ENCODE measurements at places on chromosomes 13 and 19. TPM values are rescaled to one million over a fixed set of nuclear protein-coding genes. Genes with fewer than 3 reads are reported as not detected.

DNA sequence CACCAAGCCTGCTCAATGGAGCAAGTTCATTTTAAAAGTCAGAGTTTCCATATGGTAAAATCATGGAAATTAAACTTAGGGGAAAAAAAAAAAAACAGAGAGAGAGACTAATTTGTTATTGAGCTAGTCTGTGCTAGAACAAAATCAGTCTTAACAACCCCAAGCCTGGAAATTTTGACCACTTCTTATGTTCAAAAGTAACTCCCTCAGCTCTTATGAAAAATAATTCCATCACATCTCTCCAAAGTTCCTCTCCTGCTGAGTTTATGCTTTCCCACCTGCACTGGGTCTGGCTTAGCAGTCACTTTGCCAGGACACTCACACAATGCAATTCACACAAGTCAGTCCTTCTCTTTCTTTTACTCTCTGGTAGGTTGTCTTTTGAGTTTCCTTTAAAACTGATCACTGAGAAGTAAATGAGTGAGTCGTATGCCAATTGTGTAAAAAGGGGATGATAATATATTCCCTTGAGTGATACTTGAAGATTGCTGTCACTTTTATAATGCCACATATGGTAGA, 92.6 kb downstream of the ENOX1 start:
- H3K4me3 ChIP-seq, result no peak overlapping the region
- H3K27me3 ChIP-seq, result no peaks in the 10 kb centered on the region
- H3K27ac ChIP-seq, result no peak overlapping the region
- H3K4me1 ChIP-seq, result no peaks in the 10 kb centered on the region
- no peaks in the 10 kb centered on the region for H3K36me3 ChIP-seq

DNA sequence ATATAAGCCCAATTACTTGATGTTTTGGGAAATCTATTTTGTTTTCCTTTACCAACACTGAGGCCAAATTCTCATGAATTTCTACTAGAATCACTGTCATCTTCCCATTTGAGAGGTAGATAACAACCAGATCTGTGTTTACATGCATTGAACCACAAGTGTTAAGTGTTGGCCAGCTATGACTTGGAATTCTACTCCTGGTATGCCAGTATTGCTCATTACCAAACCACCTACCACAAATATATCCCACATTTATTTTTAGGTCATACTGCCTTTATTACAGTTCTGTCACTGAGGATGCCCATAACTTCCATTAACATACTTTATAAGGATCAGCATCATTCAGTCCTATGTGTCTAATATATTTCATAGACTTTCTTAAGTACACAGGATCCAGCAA, 328.9 kb downstream of the DIAPH3 start:
- no peak overlapping the region for H3K27ac ChIP-seq
- no peaks in the 10 kb centered on the region for H3K27me3 ChIP-seq
- H3K36me3 ChIP-seq, result no peaks in the 10 kb centered on the region
- no peak for DNase-seq
- H3K4me1 ChIP-seq, result no peaks in the 10 kb centered on the region
- no peak overlapping the region for H3K4me3 ChIP-seq

- peak overlapping the region; percentile 67 for H3K27ac ChIP-seq
- DNase-seq, result peak; percentile 32
- peak overlapping the region; percentile 82 for H3K4me3 ChIP-seq
- H3K4me1 ChIP-seq, result peaks cover 31% of the 10 kb centered on the region
- no peaks in the 10 kb centered on the region for H3K27me3 ChIP-seq
These were observed 903 bp downstream of the LATS2 start for GRCh38 chr13:21060338-21061028.

GRCh38 chr13:101289764-101290163, 126.5 kb downstream of the NALCN start:
- DNase-seq, result peak; percentile 64
- H3K36me3 ChIP-seq, result no peaks in the 10 kb centered on the region
- no peaks in the 10 kb centered on the region for H3K27me3 ChIP-seq

GRCh38 chr13:21435687-21436151, 23.4 kb downstream of the ZDHHC20 start:
- peaks cover 12% of the 10 kb centered on the region for H3K4me1 ChIP-seq
- no peak for DNase-seq
- H3K27ac ChIP-seq, result no peak overlapping the region
- no peak overlapping the region for H3K4me3 ChIP-seq
- H3K27me3 ChIP-seq, result no peaks in the 10 kb centered on the region

GRCh38 chr13:51223560-51224270, 1.5 kb downstream of the FAM124A start:
- peaks cover 47% of the 10 kb centered on the region for H3K27me3 ChIP-seq
- DNase-seq, result no peak
- peak overlapping the region; percentile 92 for H3K4me3 ChIP-seq
- H3K36me3 ChIP-seq, result peaks cover 3% of the 10 kb centered on the region

DNA sequence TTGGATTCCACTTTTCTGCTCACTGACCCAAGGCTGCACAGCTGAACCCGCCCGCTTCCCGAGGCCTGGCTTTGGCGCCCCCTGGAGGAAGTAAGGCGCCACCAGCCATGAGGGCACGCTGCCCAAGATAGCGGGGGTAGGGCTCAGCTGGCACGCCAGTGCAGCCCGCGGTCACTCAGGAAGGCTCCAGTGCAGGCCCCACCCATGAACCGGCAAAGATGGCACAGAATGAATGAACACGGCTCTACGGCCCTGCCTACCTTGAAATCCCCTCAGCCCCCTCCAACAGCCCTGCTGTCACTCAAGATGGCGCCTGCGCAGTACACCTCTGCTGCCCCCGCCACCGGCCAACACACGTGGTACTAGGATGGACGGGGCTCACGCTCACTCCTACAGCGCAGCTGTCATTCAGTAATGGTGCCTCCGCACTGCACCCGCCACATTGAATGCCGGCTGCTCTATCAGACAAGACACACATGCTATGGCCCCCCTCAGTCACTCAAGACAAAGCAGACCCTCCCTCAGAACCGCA, 3.0 kb downstream of the PEG3 start:
- H3K4me1 ChIP-seq, result no peaks in the 10 kb centered on the region
- no peak for DNase-seq
- H3K36me3 ChIP-seq, result peaks cover 17% of the 10 kb centered on the region
- H3K27ac ChIP-seq, result no peak overlapping the region

DNA sequence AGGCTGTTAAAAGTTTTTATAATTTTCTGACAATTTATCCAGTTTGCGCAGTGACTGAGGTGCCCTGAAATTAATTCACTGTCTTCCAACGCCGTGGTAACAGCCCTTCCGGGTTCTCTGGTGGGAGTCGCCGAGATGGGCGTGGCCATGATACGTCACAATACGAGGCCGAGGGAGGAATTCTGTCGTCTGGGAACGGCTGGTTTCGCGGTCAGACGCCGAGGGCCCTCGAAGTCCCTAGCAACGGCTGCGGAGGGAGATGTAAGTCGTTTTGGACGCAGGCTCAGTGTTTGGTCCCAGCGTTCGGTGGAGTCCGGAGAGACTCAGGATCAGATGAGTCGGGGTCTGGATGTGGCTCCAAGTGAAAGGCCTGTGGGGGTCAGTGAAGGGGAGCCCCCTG, 21.7 kb downstream of the ZNF613 start:
- no peak for DNase-seq
- H3K27me3 ChIP-seq, result no peaks in the 10 kb centered on the region
- no peak overlapping the region for H3K4me3 ChIP-seq
- H3K36me3 ChIP-seq, result peaks cover 63% of the 10 kb centered on the region

DNA sequence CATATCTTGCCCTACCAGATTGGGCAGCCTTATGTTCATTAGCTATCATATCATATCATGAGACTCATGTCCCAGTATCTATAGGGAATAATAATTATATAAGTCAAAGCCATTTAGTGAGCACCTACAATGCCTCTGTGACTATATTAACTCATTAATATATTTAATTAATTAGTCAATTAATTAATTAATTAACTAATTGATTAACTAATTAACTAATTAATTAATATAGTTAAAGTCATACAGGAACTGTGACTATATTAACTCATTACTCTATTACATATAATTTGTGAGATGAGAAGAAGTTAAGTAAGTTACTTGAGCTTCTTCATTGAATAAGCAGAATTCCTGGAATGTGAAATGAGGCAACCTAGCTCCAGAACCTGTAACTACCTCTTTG, 588.3 kb upstream of the SLITRK1 start:
- H3K4me3 ChIP-seq, result no peak overlapping the region
- peaks cover 6% of the 10 kb centered on the region for H3K36me3 ChIP-seq
- H3K27ac ChIP-seq, result no peak overlapping the region
- no peaks in the 10 kb centered on the region for H3K4me1 ChIP-seq
- H3K27me3 ChIP-seq, result no peaks in the 10 kb centered on the region
- DNase-seq, result no peak

DNA sequence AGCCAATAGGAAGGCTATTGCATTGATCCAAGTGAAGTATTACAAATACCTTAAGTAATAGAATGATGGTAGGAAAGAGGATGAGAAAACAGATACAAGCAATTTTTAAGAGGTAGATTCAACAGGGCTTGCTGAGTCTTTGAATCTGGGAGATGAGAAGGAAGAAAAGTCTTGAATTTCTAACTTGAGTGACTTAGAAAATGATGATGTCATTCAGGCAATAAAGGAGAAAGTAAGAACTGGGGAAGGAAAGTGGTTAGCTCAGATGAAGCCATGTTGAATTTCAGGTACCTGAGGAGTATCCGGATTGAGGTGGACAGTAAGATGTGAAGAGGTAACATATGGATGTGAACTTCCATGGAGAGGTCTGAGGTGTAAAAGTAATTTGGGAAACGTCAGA, 15.5 kb upstream of the FRY start:
- H3K4me1 ChIP-seq, result no peaks in the 10 kb centered on the region
- H3K27me3 ChIP-seq, result no peaks in the 10 kb centered on the region
- no peak overlapping the region for H3K27ac ChIP-seq
- no peak overlapping the region for H3K4me3 ChIP-seq
- no peaks in the 10 kb centered on the region for H3K36me3 ChIP-seq

GRCh38 chr13:42549552-42549936, 24.4 kb upstream of the TNFSF11 start:
- no peaks in the 10 kb centered on the region for H3K27me3 ChIP-seq
- peaks cover 4% of the 10 kb centered on the region for H3K4me1 ChIP-seq
- H3K4me3 ChIP-seq, result no peak overlapping the region

- no peak overlapping the region for H3K27ac ChIP-seq
- DNase-seq, result no peak
- H3K27me3 ChIP-seq, result no peaks in the 10 kb centered on the region
- H3K4me1 ChIP-seq, result no peaks in the 10 kb centered on the region
- H3K36me3 ChIP-seq, result no peaks in the 10 kb centered on the region
- no peak overlapping the region for H3K4me3 ChIP-seq
These were observed 1874.1 kb upstream of the PRR20A start for GRCh38 chr13:55266644-55267043.

GRCh38 chr13:27789153-27789494, 3.2 kb upstream of the GSX1 start:
- peak overlapping the region; percentile 67 for H3K4me3 ChIP-seq
- H3K27ac ChIP-seq, result no peak overlapping the region
- peaks cover 92% of the 10 kb centered on the region for H3K27me3 ChIP-seq
- peaks cover 33% of the 10 kb centered on the region for H3K4me1 ChIP-seq
- H3K36me3 ChIP-seq, result no peaks in the 10 kb centered on the region
- DNase-seq, result no peak

- H3K27ac ChIP-seq, result no peak overlapping the region
- no peaks in the 10 kb centered on the region for H3K27me3 ChIP-seq
- H3K4me1 ChIP-seq, result no peaks in the 10 kb centered on the region
- no peak for DNase-seq
- no peak overlapping the region for H3K4me3 ChIP-seq
- no peaks in the 10 kb centered on the region for H3K36me3 ChIP-seq
These were observed 1960.8 kb downstream of the OLFM4 start for GRCh38 chr13:54989418-54989817.

GRCh38 chr19:2727640-2727944, 6.4 kb upstream of the DIRAS1 start:
- no peak overlapping the region for H3K4me3 ChIP-seq
- H3K27ac ChIP-seq, result no peak overlapping the region
- H3K36me3 ChIP-seq, result no peaks in the 10 kb centered on the region

DNA sequence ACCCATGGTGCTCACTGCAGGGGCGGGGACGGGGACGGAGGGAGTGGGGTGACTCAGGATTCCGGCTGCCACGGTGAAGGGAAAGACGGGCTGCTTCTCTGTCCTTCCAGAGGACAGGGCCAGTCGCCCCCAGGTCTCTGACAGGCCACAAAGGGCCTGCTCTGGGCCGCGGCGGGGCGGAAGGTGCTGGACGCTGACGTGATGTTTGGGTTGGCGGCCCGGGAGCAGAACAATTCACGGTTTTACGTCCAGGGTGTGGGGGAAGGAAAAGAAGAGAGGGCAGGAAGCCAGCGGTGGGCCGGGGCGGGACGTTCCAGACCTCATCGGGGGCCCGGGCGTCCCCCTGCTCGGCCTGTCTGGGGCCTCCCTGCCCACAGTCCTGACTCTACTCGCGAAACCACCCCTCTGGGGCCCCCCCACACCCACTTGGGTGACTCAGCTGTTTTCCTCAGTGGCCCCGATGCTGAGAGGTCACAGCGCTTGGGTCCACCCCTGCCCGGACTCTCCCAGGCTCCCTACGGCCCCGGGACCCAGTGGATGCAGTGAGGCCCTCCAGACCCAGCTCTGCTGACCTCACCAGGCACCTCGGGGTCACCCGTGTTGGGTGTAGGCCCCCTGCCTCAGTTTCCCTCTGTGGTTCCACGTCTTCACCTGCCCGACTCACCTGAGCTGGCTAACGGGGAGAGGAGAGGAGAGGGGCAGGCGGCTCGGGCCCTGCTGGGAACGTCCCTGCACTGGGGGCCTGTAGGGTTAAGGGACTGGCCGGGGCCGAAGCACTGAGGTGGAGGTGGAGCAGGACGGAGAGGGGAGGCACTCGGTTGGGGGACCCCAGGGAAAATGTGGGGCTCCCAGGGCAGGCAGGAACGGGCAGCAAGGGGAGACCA, 29.2 kb downstream of the PIP5K1C start:
- DNase-seq, result no peak
- peak overlapping the region; percentile 51 for H3K4me3 ChIP-seq
- peak overlapping the region; percentile 98 for H3K27ac ChIP-seq
- H3K27me3 ChIP-seq, result no peaks in the 10 kb centered on the region
- H3K36me3 ChIP-seq, result no peaks in the 10 kb centered on the region

DNA sequence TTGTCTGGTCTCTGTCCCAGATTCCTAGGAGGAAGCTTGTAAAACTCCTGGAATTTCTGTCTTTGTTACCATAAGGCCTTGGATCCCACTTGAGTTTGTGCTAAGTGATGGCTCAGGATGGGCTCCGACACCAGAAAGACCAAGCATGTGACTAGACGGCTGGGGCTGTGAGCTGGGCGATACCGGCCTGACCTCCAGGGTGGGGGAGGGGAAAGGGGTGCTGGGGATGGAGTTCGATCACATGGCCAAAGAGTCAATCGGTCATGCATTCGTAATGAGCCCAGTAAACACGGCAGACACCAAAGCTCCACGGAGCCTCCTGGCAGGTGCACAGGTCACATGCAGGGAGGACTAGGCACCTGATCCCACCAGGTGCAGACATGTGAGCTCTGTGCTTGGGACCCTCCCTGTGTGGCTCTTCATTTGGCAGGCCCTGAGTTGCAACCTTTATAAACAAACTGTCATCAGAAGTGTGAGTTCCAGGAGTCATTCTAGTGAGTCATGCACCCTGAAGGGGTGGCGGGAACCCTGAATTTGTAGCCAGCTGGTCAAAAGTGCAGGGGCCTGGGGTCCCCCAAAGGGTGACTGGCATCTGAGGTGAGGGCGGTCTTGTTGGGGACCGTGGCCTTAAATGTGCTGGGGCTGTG, 27.1 kb downstream of the ELAVL1 start:
- H3K27me3 ChIP-seq, result no peaks in the 10 kb centered on the region
- no peak overlapping the region for H3K4me3 ChIP-seq
- H3K36me3 ChIP-seq, result peaks cover 6% of the 10 kb centered on the region
- no peaks in the 10 kb centered on the region for H3K4me1 ChIP-seq
- no peak overlapping the region for H3K27ac ChIP-seq
- no peak for DNase-seq

The ZNF845 gene
- 7.9 TPM for total RNA-seq

The MYO9B gene
- 113 TPM for total RNA-seq

The SIGLEC8 gene
- total RNA-seq, result not detected

The NOVA2 gene
- total RNA-seq, result 25.6 TPM

The PCDH17 gene
- total RNA-seq, result 14.4 TPM

The SCGB2B2 gene
- total RNA-seq, result not detected

The CDX2 gene
- 2.4 TPM for total RNA-seq

The ATP4A gene
- not detected for total RNA-seq

All from neural crest cell (in vitro differentiated cells).